T-helper 2 cell (primary cell): ENCODE measurements at places on chromosomes 2 and 18.

DNA sequence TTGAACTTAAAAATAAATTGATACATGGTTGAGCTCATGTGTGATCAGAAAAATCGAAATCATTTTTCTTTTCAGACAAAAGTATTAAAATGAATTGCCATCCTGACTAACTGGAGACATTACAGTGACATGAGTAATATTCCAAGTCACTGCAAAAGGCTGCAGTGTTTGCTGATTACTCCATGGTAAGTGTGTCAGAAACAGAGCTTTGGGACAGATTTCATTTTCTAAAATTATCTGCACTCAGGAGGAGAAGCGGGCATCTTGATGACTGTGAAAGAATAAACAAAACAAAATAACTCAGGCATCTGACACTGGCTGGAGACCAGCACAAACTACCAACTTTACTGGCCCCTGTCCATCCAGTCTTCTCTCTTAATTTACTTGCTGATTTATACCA, 312.3 kb upstream of the PIK3C3 start:
- DNase-seq = no peak

GRCh38 chr18:6557057-6557769, 142.5 kb upstream of the L3MBTL4 start:
- DNase-seq = no peak

DNA sequence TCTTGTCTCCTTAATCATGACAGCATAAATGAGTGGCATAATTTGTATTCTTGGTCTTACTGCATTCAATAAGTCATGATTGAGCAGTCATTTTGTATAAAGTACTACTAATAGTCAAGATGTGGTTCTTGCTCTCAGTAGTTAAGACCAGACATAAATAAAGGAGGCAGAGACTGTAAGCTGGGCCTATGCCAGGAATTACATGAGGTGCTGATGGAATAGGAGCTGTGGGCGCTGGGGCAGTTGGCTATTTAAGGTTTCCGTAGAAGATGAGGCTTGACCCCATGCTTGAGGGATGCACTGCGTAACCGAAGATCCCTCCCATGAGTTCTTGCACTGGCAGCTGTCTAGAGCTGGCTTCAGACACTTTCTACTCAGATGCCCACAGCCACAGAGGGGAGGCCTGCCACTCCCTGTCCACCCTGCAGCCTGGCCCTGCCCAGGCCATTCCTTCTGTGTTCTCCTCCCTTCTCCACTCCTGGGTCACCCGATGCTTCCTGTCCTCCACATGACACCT, 150.9 kb upstream of the REV1 start:
- DNase-seq = no peak

- DNase-seq = no peak
These were observed 165.0 kb upstream of the NCKAP5 start for GRCh38 chr2:133732982-133733900.

- no peak for DNase-seq
These were observed 49.1 kb upstream of the CABYR start for GRCh38 chr18:24089515-24090337.

DNA sequence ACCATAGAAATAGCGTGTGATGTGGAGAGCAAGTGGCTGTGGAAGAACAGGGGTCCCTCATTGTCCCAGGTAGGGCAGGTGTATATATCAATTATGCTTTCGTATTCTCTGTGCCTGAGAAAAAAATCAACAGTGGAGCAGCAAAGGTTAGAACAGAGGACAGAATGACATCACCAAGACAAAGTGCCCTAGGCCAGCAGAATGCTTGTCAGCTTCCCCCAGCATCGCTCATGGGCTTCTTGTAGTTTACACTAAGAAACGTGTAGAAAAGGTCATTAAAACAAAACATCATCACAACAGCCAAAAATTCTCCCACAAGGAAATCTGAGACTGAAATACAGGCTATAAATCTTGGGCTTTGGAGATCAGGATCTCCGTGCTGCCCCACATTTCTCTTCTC, 288.0 kb downstream of the TDRD15 start:
- no peak for DNase-seq

GRCh38 chr2:9965119-9965822, 13.8 kb downstream of the GRHL1 start:
- no peak for DNase-seq
